Activated CD4-positive, alpha-beta T cell treated with anti-CD3 and anti-CD28 coated beads, Interleukin-2, amount 50 U/mL, for 1 hour (primary cell): ENCODE measurements at places on chromosomes 12 and 14.

DNA sequence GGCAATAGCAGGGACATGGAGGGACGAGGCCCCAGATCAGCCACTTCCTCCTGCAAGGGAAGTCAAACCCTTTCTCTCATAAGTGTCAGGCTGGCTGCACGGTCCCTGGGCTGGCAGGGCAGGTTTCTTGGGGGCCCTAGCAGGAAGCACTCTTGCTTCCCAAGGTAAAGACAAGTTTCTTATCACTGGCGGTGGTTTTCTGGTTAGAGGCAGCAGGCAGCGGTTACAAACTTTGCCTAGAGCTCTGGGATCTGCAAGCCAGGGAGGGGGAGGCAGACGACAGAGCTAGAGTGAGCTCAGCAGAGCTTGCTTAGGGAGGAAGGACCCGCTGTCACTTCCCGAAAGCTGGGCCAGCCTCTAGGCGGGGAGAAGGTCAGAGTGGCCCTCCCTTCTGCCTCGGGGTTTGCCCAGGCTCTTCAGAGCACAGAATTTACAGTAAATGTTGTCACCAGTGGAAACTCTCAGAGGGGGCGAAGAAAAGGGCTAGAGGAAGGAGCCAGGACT is 20.4 kb downstream of the BATF start:
- DNase-seq: peak; percentile 70

- peak; percentile 3 for DNase-seq
Measured at GRCh38 chr12:67193704-67194103, 75.5 kb upstream of the CAND1 start.

DNA sequence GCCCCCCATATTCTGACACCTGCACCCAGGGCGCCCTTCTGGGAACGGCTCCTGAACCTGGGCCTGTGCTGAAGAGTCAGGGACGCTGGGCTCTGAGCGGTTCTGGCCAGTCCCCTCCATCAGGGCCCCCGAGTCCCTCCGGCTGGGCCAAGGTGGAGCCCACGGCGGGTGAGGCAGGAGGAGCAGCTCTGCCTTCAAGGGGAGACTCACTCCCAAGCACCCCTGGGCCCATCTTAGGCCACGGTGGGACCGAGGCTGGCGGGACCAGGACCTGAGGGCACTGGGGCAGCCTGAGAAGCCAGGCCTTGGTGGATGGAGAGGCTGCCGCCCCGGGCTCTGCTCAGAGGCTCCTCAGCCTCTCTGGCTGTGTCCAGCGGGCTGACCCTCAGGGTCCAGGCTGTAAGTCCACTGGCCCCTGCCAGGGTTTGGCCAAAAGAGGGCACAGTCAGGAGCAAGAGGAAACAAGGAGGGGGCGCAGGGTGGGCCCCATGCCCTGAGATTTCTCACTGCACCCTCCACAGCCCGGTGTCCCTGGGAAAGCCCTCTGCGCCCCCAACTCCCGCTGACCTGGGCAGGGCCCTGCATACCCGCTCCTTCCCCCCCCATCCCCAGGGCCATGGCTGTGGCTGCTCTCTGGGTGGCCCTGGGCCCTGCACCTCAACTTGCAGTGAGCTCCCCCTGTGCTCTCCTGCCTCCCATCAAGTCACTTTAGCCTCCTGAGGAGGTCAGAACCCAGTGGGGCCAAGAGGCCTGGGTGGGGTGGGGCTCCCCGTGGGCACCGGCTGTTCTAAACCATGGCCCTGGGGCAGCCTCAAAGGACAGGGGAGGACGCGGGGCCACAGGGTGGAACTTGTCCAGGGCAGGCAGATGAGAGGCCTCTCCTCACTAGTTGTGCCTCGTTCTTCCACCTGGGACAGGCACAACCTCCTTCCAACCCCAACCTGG is 266.4 kb upstream of the SFSWAP start:
- DNase-seq: no peak

DNA sequence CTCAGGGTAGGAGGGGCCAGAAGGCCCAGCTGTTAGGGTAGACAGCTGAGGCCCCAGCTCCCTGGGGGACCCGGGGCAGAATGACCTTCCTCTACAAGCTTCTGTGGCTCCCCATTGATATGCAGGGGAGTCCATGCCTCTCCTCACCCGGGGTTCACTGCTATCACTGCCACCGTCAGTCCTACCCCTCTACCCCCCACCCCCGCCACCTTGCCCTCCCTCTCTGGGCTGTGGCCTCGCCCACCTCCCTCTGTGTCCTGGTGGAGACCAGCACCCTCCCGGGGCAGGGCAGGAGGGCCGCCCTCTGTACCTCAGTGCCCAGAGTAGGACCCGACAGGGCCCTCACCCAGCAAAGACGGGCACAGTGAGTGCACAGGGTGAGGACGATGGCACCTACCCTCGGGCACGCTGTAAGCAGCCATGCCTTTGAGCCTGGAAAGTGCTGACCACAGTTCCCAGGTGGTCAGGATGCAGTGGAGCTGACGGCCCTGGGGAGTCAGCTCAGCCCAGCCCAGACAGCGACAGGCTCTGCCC is 88.4 kb upstream of the SFSWAP start:
- DNase-seq: no peak

- DNase-seq: no peak
Measured at GRCh38 chr12:59491877-59492276, 104.0 kb upstream of the SLC16A7 start.

DNA sequence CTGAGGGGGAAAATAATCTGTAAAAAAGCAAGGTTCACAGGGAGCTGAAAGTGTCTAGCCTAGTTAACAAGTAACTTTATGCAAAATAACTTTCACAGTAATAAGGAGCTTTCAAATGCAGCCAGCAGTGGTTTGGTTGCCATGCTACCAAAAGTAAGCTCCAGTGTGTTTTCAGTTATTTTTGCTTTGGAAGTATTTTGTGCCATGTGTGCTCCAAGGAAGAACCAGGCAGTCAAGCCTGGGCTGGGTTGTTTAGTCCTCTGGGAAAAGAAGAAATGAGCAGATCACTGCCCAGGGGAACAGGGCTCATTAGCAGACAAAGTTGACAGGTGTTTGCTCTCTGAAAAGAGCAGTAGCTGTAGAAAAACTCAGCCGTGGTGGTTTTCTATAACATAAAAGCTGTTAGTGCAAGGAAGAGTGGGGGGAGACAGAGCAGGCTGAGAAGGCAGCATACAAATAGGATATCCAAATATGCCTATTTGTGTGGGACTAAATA is 92.8 kb upstream of the TMTC2 start:
- no peak for DNase-seq

GRCh38 chr12:54697851-54698250 is 49.7 kb upstream of the DCD start:
- no peak for DNase-seq

- no peak for DNase-seq
Measured at GRCh38 chr14:35384455-35385041, 20.0 kb downstream of the NFKBIA start.

DNA sequence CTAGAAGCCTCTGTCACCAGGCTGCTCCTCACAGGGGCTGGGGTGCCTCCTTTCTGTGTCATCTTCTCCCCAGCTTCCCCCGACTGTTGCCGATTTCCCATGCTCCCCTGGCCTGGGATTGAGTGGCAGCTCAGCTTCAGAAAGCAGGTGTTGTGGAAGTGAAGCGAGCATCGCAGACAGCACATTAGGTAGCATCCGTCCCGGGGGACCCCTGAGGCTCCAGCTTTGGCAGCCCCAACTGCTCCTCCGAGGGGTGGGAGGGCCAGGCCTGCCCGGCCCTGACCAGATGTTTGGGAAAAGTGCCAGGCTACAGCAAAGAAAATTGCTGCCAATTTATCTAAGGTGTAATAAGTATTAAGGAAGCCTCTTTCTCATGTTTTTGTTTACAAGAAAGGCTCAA is 1045.6 kb downstream of the BCL11B start:
- DNase-seq: no peak

DNA sequence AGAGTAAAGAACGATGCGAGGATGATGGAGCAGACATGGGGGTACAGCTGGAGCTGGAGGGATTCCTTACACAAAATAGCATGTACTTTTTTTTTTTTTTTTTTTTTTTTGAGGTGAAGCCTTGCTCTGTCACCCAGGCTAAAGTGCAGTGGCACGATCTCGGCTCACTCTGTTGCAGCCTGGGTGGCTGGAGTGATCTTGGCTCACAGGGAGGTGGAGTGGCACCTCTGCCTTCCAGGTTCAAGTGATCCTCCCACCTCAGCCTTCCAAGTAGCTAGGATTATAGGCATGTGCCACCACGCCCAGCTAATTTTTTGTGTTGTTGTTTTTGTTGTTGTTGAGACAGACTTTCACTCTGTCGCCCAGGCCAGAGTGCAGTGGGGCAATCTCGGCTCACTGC is 5.1 kb upstream of the RASAL1 start:
- DNase-seq: no peak

DNA sequence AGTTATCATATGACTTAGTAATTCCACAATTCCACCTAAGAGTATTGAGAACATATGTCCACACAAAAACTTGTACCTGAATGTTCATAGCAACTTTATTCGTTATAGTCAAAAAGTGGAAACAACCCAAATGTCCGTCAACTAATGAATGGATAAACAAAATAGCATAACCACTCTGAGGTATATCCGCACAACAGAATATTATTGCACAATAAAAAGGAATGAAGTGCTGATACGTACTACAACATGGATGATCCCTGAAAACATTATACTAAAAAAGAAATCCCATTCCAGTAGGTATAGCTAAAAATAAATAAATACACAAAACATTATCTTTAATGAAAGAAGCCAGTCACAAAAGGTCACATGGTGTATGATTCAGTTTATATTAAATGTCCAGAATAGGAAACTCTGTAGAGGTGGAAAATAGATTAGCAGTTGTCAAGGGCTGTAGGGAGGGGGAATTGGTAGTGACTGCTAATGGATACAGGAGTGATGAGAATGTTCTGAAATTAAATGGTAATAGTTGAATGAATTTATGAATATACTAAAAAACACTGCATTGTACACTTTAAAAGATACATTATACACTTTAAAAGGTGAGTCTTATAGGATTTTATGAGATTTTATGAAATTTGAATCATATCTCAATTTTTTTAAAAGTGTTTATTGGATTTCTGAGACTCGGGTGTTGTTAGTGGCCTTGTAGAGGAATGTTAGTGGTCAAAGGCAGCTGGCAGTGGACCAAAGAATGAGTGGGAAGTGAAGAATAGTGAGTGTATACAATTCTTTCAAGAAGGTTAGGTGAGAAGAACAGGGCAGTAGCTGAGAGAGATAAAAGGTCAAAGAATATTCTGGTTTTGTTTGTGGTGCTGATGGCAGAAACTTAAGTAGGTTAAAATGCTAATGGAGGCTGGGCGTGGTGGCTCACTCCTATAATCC is 36.3 kb upstream of the BAZ1A start:
- DNase-seq: no peak

DNA sequence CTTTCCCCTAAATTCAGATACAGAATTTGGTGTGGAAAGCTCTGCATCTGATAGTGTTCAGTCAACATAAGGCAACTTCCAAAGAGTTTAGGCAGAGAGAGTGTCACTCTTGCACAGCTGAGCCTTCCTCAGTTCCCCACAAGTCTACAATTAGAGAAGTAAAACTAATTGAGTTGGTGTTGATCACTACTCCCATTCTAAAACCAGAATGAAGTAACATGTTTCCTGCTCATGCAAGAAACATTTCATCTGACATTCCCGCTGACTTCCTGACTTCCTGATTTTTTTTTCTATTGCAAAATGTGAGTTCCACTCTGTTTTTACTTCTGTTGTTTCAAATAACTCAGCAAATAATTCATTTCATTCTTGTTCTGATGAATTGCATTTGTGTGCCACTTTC is 271.0 kb downstream of the ALG10B start:
- DNase-seq: no peak

DNA sequence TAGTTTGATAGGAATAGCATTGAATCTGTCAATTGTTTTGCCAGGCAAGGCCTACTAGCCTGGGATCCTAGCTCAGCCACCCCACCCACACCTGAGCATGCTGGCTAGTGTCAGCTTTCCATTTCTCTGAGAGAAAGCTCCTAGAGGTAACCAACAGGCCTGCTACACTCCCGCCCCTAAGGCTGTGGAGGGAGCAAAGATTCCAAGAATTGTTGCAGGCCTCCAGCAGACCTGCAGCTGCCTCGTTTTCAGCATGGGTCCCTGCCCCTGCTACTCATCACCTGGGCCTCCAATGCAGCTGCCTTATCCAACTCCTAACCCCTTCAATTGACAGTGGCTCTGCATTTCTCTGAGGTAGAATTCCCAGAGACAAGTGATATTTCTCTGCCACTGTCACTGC is 852.4 kb upstream of the MDGA2 start:
- DNase-seq: no peak

GRCh38 chr14:104387022-104388010 is 192.2 kb upstream of the C14orf180 start:
- no peak for DNase-seq

GRCh38 chr14:99287269-99287942 is 15.4 kb upstream of the BCL11B start:
- DNase-seq: no peak

- no peak for DNase-seq
Measured at GRCh38 chr14:63922696-63923421, 70.1 kb downstream of the SYNE2 start.

DNA sequence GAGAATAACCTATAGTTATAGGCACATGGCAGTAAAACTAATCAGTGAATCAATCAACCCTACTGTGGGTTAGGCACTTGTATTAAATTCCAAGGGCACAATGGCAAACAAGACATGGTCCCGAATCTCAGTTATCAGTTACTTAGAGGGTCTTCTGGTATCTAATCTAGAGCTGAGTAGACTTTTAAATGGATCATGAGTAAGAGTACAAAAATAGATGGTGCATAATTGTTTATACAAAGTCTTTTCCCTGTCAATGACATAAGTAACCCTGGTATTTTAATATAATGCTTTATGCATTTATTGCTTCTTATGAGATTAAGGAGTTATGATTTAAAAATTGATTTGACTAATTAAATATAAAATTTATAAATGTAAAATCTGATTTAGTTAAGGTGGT is 23.0 kb upstream of the KCNJ8 start:
- no peak for DNase-seq

DNA sequence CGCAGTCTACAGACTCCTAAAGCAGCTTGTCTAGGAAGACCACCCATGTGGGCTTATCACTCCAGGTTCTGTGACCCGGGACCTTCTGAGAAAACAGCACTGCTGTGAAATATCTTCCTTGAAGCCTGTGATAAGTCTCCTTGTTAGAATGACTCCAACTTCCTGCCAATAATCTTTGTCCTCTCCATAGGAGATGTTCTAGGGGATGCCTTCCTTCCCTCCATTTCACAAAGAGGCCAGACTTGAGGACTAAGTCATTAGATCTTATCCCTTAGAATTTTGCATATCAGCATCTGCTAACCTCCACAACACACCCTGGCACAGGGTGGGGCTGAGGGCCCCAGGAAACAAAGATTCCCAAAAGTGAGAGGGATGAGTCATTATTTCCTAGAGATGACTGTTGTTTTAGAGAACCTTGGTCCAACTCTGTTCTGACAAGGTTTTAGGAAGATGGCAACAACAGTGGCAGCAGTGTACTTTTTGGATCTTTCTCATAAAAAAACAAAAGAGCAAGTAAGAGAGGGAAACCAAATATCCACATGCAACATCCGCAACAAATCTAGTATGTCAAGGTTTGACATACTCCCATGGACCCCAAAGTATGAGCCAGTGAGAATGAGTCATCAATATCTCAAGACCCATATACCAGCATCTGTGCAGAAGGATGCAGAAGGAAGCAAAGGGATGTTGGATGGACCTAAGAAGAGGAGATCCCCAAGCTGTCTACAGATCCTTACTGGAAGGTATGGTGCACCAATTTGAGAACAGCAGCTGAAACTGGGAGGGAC is 6.0 kb downstream of the LTB4R start:
- DNase-seq: no peak
